ENCODE measurements at places on chromosomes 2 and 18.

GRCh38 chr18:41973983-41974382 is 18.9 kb downstream of the PIK3C3 start:
- DNase-seq: no peak

DNA sequence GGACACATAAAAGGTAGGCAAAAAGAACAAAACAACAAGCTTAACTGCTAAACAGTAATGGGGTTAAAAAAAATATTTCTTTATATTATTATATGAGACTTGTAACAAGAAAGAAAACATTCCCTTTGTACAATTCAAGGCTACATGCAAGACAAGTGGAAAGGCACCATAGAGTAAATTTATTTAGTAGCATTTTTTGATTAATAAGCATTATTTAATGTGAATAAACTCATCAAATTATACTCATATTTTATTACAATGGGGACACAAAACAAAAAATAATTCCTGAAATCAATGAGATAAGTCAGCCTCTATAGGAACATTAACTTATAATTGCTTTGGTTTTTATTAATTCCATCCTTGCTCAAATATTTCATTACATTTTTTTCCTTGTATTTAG is 809.2 kb downstream of the ERBB4 start:
- DNase-seq: no peak

GRCh38 chr2:181684454-181685149 is 4.3 kb upstream of the NEUROD1 start:
- no peak for DNase-seq

GRCh38 chr2:12555012-12555645 is 161.6 kb upstream of the TRIB2 start:
- peak; percentile 49 for DNase-seq

GRCh38 chr2:147094077-147094476 is 750.8 kb upstream of the ACVR2A start:
- DNase-seq: no peak

DNA sequence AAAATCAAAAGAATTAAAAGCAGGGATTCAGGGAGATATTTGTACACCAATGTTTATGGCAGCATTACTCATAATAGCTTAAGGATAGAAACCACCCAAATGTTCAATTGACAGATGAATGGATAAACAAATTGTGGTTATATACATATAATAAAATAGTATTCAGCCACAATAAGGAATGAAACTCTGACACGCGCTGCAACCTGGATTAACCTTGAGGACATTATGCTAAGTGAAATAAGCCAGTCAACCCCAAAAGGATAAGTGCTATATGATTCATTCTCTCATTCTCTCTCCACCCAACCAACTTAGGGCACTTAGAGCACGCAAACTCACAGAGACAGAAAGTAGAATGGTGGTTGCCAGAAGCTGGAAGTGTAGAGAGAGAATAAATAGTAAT is 216.8 kb upstream of the SLC14A2 start:
- no peak for DNase-seq

DNA sequence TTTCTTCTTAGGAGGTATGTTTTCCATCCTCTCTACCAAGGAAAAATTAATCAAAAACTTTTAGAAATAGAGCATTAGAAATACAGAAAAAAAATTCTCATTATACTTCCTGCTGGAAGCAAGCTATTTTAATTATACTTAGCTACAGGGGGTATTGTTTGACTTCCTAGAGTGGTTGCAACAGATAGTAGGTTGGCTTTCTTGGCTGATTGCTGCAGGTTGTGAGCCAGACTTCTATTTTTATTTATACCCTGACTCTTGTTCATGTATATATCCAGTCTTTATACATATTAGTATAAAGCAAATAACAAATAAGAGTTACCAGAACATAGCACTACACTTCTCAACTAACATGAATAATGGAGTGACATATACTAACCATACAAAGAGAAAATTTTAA is 460.8 kb upstream of the REG3G start:
- DNase-seq: no peak

DNA sequence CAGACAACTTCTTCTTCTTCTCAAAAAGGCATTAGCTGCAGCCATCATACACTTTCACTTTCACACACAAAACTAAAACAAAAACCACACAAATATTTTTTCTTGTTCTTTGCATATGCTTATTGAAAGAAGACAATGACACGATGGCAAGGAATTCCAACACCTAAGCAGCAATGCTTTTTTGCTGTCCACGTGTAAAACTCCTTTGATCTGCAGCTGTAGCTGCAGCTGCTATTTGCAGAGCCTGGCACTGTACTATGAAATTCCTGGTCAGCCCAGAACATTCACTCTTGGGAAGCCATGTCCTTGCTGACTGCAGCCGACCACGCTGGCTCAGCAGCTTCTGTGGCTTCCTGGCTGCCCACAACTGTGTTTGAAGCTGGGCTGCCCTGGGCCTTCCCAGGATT is 316.2 kb downstream of the CDH2 start:
- no peak for DNase-seq
